H1 (cell line): ENCODE measurements at places on chromosomes 7 and 10. TPM values are rescaled to one million over a fixed set of nuclear protein-coding genes. Genes with fewer than 3 reads are reported as not detected.

- H3K4me3 ChIP-seq: no peak overlapping the region
- no peaks in the 10 kb centered on the region for H3K27me3 ChIP-seq
- H3K36me3 ChIP-seq: no peaks in the 10 kb centered on the region
- no peaks in the 10 kb centered on the region for H3K4me1 ChIP-seq
- no peak overlapping the region for H3K27ac ChIP-seq
These were observed 26.7 kb upstream of the FGFR2 start for GRCh38 chr10:121624836-121625486.

GRCh38 chr7:128210590-128211570 is 30.2 kb upstream of the LEP start:
- no peaks in the 10 kb centered on the region for H3K36me3 ChIP-seq
- H3K4me1 ChIP-seq: peaks cover 8% of the 10 kb centered on the region
- no peak for DNase-seq
- no peak overlapping the region for H3K4me3 ChIP-seq
- peaks cover 6% of the 10 kb centered on the region for H3K27me3 ChIP-seq

DNA sequence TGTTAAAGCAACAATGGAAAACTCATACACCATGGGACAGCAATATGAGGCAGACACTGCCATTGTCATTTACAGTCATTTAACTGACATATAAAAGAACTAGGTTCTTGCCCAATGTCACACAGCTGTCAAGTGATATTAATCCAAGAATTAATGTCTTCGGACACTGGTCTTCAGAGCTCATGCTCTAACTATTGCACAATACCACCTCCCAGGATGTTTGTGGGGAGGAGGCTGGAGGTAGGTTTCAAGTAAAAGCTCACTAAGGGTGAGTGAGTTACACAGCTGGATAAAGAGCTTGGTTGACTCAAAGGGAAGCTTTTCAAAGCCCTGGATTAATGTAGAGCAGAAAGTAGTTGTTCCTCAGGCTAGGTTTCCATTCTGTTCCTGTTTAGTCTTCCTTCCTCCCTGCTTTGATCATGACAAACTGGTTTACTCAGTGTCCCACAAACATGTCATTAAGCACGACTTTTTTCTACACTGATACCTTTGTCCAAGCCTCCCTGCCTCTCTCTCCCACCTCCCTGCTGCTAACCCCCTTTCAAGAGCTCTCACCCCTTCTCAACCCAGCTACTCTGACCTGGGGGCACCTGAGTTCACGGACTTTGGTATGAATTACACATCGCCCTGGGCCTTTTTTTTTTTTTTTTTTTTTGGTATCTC is 987 bp upstream of the EXOC6 start:
- no peak for DNase-seq
- H3K4me3 ChIP-seq: no peak overlapping the region
- peaks cover 8% of the 10 kb centered on the region for H3K27me3 ChIP-seq
- no peak overlapping the region for H3K27ac ChIP-seq
- H3K36me3 ChIP-seq: no peaks in the 10 kb centered on the region

DNA sequence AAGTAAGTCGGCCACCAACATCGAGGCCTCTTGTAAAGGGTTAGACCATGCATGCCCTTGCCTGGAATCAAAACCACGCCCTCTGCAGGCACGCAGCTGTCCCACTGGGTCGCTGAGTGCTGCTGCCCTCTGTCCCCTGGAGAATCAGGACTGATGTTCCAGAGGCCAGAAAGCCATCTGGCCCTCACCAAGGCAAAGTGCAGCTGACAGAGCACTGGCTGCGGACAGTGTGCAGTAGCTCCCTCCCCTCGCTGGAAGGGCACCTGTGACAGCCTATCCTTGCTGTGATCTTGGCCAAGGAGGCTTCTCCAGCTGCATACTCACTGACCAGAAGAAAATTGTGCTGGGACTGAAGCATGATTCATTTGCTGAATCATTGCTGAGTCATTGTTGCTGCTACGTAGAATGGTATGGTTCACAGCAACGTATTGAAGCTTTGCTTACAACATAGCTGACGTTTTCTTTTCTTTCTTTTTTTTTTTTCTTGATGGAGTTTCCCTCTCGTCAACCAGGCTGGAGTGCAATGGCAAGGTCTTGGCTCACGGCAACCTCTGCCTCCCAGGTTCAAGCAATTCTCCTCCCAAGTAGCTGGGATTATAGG is 30.4 kb downstream of the DDC start:
- peaks cover 3% of the 10 kb centered on the region; the same call in 1 of the 2 replicates for H3K4me1 ChIP-seq
- H3K4me3 ChIP-seq: no peak overlapping the region
- no peak for DNase-seq
- H3K27ac ChIP-seq: no peak overlapping the region

The SPDYE5 gene
- not detected in 2 replicates for total RNA-seq

The TEX36 gene
- total RNA-seq: not detected in 2 replicates
